A172 (cell line): ENCODE measurements at places on chromosomes 1 and 21. TPM values are rescaled to one million over a fixed set of nuclear protein-coding genes. Genes with fewer than 3 reads are reported as not detected.

DNA sequence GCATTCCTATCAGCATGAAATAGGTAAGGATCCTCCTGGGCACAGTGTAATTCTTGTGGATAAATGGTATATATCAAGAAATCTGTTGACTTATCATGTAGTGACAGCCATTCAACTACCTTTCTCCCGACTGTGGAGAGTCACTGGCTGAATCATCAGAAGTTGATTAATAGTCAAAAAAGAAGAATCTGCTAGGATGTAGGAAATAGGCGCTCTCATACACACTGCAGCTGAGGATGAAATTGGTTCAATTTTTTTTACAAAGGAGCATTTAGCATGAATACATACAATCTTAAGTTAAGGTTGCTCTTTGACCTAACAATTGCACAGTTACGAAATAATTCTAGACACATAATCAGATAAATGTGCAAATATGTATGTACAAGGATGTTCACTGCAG lies 486.8 kb downstream of the ADGRL2 start:
- no peak for DNase-seq

The SLAMF7 gene
- 0.29 and 0.57 TPM in 2 replicates for total RNA-seq

GRCh38 chr1:36764798-36765197 lies 269.5 kb downstream of the GRIK3 start:
- no peak for DNase-seq

DNA sequence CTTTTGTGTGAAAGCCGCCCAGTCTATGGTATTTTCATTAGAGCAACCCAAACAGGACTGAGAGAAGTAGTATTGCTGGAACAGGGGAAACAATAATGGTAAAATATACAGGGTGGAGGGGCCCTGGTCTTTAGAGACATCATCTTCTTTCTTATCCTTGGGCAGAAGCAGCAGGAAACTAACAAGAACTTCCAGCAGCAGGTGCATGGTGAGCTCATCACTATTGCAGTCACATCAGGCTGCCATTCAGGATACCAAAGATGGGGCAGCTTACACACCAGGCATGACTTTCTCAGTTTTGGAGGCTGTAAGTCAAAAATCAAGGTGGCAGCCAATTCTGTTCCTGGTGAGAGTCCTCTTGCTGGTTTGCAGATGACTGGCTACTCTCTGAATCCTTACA lies 478.3 kb upstream of the RUNX1 start:
- no peak for DNase-seq

DNA sequence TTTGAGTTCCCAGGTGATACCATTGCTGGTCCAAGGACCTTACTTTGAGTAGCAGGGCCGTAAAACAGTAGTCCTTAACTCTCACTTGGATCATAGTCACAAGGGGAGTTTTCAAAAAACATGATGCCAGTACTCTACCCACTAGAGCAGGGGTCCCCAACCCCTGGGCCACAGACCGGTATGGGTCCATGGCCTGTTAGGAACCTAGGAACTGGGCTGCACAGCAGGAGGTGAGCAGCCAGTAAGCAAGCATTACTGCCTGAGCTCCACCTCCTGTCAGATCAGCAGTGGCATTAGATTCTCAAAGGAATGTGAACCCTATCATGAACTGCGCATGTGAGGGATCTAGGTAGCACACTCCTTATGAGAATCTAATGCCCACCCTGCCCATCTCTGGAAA lies 39.7 kb upstream of the KCNQ4 start:
- no peak for DNase-seq

DNA sequence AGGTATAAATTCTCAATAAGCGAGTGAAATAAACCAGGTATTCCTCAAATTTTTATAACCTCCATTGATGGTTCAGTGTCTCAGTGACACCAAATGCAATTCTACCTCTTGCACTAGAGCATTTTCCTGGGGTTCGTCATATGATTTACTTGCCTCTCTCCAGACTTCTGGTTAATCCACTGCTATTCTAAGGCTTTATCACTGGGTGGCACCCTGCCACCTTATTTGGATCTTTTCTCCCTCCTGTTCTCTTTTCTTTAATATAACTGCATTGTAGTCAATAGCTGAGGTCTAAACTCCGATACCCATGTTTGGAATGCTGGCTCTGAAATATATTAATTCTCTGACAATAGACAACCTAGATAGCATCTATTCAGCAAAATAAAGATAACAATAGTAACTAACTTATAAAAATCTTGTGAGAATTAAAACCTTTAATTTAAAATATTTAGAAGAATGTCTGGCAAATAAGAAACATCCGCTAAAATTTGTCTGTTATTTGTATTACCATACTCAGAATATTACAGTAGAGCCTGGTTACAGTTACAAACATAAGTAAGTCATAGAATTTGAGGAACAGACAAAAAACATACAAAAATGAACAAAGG lies 436.4 kb downstream of the PLA2G4A start:
- DNase-seq: peak; percentile 87

The C1QA gene
- not detected in 2 replicates for total RNA-seq

GRCh38 chr1:53270107-53270506 lies 31.8 kb upstream of the MAGOH start:
- no peak for DNase-seq

DNA sequence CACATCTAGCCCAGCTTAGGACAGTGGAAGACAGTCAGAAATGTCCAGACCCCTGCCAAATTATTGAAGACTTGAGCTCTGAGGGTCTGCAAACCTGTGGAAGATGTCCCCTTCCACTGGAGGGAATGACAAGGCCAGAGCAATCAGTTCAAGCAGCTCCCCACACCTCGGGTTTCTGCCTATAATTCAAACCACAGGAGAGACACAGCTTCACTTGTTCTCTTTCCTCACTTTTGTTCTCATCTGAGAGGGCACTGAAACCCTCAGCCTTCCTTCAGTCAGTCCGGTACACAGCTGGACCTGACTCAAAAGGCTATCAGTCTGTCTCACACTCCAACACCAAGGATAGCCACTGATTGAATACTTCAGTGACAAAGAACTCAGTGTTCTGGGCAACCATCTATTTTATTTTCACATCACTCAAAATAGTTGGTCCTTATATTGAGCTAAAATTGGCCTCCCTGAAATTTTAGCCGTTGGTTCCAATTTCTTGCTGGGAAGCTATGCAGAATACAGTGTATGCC lies 70.1 kb downstream of the TENT5C start:
- no peak for DNase-seq
